ENCODE measurements at places on chromosomes 13 and 19.

- DNase-seq: no peak
Measured at GRCh38 chr19:41601771-41602170, 25.1 kb downstream of the CEACAM4 start.

DNA sequence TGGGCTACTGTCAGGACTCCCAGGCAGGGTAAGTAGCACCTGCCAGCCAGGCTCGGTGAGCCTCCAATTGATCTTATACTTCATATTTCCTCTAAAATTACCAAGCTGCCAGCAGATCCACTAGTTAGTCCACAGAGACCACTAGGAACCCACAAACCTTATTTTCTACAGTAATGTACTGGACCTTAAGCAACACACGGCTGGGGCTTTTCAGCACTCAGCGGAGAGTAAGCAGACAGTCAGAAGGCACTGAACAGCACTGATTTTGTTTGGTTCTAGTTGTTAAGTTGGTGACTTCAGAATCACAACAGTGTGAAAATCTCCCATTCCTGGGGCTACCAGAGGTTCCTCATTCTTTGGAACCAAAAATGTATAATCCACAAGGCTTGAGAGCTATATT lies 56.1 kb downstream of the MRPL57 start:
- no peak for DNase-seq

GRCh38 chr19:12965017-12965811 lies 4.2 kb upstream of the DAND5 start:
- peak; percentile 70 for DNase-seq

DNA sequence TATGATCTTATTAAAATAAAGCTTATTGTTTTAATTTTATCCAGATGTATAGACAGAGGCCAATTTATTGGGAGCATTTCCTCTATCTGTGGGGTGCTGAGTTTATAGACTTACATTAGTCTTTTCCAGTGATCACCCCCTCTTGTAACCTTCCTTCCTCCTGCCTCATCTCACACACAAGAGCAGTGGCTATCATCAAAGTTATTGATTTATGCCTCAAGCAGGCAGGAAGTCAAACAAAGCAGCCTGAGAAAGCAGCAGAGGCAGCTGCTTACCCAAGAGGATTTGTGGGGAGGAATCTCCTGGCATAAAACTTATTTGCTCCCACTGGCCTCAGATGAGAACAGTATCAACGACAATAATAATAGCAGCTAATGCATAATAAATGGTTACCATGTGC lies 26.3 kb upstream of the DCLK1 start:
- no peak for DNase-seq

DNA sequence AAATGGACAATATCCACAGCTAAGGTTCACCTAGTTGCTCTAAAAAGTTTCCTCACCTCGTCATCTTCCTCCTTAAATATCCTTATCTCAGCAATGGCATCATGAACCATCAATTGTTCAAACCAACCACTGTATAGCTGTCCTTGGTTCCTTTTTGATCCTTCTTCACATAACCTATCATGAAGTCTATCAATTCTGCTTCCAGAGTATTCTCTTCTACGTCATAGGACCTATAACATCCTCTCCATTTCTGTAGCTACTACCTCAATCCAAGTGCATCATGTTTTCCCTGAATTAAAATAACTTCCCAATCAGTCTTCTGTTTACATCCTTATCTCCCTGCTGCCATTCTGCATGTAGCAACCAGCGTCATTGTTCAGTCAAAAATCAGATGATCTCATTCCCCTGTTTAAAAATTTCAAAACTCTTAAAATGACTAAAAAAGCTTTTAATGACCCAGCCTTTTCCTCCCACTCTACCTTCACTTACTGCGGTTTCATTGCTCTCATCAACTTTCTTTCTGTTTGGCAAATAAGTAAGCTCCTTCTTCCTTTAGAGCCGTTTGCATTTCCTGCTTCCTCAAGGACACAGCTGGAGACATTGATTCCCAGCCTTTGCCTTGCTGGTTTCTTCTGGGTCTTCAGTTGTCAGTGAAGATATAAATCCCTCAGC lies 223.9 kb upstream of the MIR17HG start:
- DNase-seq: no peak

GRCh38 chr19:15173746-15174404 lies 26.9 kb downstream of the NOTCH3 start:
- DNase-seq: no peak

DNA sequence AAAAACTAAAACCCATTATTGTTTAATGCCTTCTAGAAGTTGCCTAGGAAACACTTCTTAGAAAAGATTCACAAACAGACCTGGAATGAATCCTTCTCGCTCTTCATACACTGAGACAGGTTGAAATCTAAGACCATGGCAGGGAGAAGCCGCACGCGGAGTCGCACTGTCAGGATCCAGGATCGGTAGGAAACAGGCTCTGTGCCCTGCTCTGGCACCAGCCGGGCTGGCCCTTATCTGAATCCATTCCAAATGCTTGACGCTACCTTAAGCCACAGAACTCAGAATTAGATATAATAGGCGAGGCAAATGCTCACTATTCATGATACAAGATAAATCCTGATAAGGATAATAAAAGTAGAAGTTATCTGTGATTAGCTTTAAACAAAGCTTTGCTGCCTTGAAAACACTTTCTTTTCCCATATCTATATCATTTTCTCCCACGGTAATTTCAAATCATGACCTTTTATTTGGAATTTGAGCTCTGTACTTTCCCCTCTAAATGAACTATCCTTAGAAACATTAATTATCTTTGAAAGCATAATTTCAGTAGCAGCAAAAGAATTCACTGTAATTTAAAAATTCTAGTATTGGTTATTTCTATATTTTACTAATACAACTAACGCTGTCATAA lies 385.6 kb downstream of the IRS2 start:
- no peak for DNase-seq

- no peak for DNase-seq
Measured at GRCh38 chr13:37995092-37995491, 125.5 kb upstream of the TRPC4 start.

- no peak for DNase-seq
Measured at GRCh38 chr13:42370229-42370628, 98.3 kb downstream of the AKAP11 start.

Measured in T follicular helper cell (primary cell).